ENCODE measurements at places on chromosomes 7 and 10.

DNA sequence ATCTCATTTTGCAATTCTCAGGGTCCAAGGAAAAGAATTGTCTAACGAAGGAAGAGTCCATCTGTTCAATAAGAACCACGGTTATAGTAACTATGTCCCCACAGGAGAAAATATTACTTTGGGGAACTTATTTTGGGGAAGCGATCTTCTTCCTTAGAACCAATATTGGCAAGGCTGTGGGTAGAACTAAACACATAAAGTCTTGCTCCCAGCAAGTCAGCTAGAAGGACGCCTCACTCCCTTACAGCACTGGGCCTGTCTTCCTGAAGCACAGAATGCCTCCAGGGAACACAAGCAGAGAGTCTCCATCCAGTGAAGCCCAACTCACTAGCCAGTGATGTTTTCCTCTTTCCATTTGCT, 30.2 kb downstream of the C10orf71 start:
- DNase-seq: no peak

GRCh38 chr7:142140401-142140959, 29.0 kb downstream of the MGAM2 start:
- no peak for DNase-seq

GRCh38 chr10:101562231-101562630, 25.8 kb downstream of the POLL start:
- no peak for DNase-seq

DNA sequence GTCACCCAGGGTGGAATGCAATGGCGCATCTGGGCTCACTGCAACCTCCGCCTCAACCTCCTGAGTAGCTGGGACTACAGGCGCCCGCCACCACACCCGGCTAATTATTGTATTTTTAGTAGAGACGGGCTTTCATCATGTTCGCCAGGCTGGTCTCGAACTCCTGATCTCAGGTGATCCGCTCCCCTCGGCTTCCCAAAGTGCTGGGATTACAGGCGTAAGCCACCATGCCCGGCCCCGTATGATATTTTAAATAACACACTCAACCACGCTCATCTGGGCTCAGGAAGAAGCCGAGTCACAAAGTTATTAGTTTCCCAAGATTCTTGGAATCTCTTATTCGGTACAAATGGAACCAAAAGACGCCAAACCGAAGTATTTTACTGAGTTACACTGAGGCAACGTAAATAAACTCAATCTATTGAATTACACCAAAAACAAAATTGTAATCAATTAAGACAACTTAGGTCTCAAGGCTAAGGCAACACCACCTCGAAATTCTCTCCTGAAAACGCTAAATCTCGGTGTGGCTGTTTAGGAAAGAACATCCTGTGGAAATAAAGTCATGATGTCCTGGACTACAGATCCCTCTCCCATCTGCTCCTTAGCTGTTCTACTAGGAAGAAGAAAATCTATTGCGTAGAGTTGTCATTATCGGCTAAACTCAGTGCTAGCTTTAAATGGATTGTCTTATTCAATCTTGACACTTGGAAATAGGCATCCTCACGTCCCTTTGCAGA, 910 bp downstream of the ARHGAP19 start:
- DNase-seq: no peak

DNA sequence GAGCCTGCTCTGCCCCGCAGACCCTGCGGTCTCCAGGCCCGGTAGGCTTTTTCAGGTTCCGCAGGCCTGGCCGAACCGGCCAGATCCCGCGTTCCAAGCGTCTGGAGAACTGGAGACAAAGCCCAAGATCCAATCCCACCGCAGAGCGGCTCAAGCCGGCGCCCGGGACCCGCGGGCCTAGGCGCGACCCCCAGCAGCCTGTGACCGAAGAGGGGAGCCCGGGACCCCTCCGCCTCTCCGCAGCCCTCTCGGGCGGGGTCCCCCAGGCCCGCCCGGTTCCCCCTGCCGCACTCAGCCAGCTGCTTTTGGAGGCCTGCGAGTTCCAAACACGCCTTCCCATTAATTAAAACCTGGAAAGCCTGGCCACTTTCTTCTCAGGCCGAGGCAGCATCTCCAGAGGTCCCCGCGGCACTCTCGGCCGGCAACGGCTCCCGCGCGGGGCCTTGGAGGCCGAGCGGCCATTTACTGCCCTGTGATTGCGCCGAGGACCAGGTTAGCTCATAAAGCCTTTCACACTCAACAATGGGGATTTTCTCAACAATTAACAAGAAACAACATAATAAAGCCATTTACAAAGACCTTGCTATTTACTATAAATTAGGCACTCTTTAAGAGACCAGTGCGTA, 16.7 kb downstream of the SKIDA1 start:
- no peak for DNase-seq

Measured in erythroblast (primary cell).